ENCODE measurements at places on chromosomes 2 and 18.
A peak's percentile ranks its signal among the peaks of the same experiment; 100 is the strongest.

DNA sequence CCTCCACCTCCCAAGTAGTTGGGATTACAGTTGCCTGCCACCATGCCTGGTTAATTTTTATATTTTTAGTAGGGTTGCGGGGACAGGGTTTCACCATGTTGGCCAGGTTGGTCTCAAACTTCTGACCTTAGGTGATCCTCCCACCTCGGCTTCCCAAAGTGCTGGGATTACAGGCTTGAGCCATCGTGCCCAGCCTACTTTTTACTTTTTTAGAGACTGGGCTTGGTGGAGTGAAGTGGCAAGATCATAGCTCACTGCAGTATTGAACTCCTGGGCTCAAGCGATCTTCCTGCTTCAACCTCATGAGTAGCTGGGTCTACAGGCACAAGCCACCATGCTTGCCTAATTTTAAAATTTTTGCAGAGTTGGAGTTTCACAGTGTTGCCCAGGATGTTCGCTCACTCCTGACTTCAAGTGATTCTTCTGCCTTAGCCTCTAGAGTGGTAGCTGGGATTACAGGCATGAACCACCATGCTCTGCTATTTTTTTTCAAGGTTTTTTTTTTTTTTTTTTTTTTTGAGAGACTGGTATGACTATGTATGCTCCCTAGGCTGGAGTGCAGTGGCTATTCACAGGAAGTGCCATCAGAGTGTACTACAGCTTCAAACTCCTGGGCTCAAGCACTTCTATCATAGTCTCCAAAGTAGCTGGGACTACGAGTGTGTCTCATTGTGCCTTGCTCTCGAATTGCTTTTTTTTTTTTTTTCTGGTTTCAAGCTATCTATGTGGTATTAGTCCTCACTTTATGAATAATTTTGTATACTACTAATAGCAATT, 11.9 kb downstream of the MSH2 start:
- no peak for DNase-seq

DNA sequence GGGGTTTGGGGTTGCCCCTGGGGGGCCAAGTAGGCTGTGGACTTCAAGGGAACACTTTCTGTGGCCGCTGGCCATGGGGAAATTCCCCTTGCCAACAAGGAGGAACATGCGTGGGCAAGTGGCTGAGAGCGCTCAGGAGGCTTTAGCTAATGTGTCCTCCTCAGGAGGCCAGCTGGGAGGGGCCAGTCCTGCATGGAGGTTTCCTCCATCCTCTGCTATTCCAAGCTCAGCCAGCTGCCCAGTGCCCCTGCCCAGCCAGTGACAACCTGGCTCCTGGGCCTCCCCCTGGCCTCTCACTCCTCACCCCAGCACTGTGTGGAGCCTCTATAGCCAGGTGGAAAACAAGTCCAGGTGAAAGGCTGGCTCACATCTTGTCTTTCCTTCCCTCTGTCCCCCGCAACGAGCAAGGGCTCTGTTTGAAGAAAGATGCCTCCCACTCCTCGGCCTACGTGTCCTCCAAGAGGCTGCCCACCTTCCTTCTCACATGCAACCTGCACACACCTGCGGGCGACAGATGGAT, 64.4 kb upstream of the DAPL1 start:
- DNase-seq, result no peak

- DNase-seq, result no peak
Measured at GRCh38 chr18:12011957-12012549, 30.7 kb downstream of the IMPA2 start.

- no peak for DNase-seq
Measured at GRCh38 chr2:24855726-24856125, 62.5 kb downstream of the CENPO start.

DNA sequence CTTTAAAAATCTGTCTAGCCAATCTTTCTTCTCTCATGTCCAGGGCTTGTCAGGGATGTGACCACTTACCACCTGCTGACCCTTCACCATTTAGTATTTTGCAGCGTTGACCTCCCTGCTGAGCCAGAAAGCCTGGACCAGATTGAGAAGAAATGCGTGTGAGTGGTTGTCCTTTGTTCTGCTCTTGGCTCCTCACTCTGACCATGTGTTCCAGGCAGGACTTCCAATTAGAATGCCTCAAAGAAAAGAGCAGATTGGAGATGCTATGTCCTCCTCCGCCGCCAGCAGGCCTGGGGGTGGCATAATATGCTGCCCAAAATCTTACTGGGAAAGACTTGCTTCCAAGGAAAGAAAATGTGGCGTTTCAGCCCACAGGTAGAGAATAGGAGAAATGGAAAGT, 894.1 kb downstream of the SLC4A3 start:
- no peak for DNase-seq

GRCh38 chr2:109275120-109276012, 146.4 kb downstream of the SH3RF3 start:
- DNase-seq, result no peak

- no peak for DNase-seq
Measured at GRCh38 chr2:85705680-85706039, 11.5 kb downstream of the GNLY start.

DNA sequence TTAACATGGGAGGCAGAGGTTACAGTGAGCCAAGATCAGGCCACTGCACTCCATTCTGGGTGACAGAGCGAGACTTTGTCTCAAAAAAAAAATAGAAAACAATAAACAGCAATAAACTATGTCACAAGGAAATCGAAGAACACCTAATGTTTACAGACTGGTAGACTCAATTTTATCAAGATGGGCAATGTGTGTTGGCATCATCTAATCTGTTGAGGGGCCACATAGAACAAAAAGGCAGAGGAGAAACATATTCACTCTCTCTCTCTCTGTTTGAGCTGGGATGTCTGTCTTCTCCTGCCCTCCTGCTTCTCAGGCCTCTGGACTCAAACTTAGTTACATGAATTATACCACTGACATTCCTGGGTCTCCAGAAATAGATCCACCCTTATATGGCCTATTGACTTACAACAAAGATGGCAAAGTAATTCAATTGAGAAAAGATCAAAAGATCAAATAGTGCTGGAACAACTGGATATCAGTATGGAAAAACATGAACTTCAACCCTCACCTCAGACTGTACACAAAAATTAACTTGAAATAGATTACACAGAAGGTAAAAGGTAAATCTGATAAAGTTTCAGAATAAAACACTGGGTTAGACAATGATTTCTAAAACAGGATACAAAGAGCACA, 703.8 kb upstream of the CRIM1 start:
- no peak for DNase-seq

DNA sequence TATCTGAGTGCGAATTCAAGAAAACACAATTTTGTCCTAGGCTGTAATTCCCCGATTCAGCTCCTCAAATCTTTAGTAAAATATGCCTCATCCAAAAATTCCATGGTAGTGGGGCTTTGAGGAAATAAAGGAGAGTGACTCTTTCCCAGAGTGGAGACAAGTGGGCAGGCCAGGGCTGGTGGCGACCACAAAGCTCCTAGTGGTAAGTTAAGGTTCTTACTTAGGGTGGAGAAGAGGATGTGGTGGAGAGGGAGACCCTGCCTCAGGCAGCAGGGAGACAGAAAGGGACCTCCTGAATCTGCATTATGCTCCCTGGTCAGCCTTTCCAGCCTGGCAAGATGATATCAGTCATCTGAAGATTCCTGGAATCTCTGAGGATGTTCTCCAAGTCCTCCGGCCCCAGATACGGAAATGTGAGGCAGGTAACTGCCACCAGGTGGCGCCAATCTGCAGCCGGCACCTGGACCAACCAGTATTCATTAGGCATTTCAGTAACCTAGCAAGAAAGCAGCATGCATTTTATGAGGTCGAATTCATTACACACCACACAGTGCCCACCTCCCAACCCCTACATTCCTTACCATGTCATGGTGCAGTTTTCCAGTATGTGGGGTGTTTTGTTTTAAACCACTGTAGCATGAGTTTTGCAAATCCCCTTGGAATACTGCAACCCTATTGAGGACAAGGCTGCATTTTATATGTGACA, 106.4 kb downstream of the POLE4 start:
- peak; percentile 84 for DNase-seq

Measured in activated CD4-positive, alpha-beta T cell treated with anti-CD3 and anti-CD28 coated beads, Interleukin-2, amount 10 ng/mL, durations not matched to agents 24 days and 14 days (primary cell).